Kidney (tissue), 22 donors: ENCODE measurements at places on chromosomes 7 and 10.

GRCh38 chr7:78862411-78862900 lies 591.0 kb downstream of the MAGI2 start:
- peak; percentile 18 for DNase-seq

DNA sequence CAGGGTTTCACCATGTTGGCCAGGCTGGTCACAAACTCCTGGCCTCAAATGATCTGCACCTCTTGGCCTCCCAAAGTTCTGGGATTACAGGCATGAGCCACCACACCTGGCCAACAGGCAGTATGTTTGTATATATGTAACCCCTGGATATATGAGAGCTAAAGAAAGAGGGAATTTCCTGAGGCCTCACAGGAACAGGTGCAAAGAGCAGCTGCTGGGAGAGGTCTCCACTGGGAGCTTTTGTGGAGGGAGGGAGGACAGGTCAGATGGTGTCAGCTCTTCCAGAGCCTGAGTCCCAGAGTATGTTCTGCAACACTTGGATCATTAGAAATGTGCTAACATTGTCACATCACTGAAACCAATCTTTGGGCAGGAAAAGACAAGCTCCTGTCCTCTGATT lies 110.1 kb upstream of the KIF5B start:
- DNase-seq, result no peak

DNA sequence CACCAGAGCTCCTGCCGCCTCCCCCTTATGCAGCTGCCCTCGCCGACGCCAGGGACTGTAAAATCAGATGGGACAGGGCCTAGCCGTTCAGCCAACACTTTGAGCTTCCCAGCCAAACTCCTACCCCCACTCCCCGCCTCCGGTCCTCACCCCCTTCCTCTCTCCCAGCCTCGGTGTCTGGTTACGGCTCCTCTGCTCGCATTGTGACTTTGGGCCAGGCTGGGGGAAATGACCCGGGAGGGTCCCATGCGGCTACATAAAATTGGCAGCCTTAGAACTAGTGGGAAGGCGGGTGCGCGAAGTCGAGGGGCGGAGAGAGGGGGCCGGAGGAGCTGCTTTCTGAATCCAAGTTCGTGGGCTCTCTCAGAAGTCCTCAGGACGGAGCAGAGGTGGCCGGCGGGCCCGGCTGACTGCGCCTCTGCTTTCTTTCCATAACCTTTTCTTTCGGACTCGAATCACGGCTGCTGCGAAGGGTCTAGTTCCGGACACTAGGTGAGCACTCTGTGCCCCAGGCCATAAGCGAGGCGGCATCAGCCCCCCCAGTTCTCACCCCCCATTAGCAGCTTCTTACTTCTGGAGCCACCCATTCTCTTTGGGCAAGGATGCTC lies at the start of gene KAZALD1:
Gene KAZALD1, plus strand, starts transcription at position 366 of the 608 bp plus-strand sequence. CDS start 604 bp downstream, outside the sequence.
- DNase-seq, result peak; percentile 90

GRCh38 chr7:115410434-115410820 lies 488.5 kb downstream of the MDFIC start:
- DNase-seq, result no peak

GRCh38 chr10:123570898-123571515 lies 95.1 kb upstream of the GPR26 start:
- DNase-seq, result no peak

DNA sequence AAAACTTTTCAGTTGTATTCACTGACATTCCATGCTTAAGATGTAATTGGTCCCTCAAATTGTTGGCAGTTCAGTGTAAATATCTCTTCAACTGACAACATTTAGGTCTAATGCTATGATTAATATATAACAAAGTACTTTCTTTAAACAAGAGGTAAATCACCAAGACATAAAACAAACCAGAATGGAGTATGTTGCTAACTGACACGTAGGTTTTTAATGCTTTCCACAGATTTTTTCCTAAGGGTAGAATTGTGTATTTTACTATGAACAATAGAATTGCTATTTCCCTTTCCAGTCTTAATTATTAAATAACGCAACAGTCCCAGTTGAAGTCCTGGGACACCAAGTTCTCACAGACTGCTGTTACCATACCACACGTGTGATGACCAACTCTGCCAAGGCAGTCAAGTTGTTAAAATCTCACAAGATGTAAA lies 4.1 kb downstream of the JCAD start:
- DNase-seq, result no peak
